ENCODE measurements at places on chromosomes 5 and 9.

GRCh38 chr5:36365896-36366295, 64.2 kb upstream of the RANBP3L start:
- DNase-seq, result no peak

DNA sequence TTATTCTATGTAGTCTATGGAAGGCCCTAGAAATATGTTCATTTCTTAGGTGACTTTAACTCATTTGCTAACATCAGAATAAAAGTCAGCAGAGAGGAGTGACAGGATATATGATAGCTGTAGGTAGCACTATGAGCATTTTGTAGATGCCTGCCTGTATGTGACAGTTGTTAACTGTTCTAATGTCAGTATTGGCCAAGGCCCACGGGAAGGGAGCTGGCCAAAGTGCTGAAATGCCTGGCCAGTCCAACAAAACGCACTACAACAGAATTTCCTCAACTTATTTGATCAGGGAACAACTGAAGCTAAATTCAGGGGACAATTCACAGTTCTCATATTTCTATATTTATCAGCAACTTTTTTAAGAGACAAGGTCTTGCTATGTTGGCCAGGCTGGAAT, 20.8 kb downstream of the SV2C start:
- no peak for DNase-seq

DNA sequence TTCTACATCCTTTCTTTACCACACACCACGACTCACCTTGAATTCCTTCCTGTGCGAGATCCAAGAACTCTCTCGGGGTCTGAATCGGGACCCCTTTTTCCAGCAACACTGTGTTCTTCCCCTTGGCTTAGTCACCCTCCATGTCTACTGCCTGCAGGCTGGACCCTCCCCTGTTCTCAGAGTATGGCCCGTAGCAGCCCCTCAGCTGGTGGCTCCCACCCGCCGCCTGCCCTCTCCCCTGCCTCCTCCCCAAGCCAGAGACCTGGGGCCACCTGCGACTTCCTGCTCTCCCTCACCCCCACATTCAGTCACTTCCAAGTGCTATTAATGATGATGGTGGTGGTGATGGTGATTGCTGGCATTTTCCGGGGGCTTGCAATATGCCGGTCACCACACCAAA, 6.5 kb upstream of the IL4 start:
- no peak for DNase-seq

DNA sequence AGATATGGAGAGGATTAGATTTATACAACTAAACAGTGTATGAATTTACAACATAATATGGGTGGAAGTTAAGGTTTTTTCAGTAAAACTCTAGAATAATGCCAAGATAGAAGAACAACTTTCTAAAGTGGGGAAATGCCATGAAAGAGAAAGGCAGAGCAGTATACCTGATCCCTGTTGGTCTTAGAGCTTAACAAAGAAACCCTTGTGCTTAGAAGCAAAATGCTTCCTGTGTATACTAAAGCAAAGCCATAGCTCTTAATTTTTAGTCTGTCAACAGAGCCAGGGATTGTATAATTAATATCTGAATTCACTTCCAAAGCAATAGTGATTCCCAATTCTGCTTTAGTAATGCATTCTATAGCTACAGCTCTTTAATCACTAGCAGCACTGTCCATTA, 14.4 kb downstream of the C9orf85 start:
- no peak for DNase-seq

DNA sequence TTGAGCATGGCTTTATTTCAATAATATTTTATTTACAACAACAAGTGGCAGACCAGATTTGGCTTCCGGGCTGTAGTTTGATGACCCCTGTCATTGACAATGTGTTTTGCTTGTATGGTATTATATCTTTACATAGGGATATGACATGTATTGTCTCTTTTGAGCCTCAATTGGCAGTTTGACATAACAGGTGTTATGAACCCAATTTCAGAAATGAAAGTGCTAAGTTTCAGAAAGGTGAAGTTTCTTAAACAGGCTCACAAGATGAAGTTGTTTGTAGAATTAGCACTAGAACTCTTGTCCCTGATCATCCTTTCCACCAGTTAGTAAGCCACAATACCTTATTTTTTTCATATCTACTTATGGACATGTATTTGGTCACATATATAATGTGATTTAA, 303.0 kb upstream of the GRIA1 start:
- DNase-seq, result no peak

GRCh38 chr5:66475731-66476130, 120.5 kb upstream of the MAST4 start:
- no peak for DNase-seq

- no peak for DNase-seq
Measured at GRCh38 chr5:14743601-14744295, 79.2 kb downstream of the OTULIN start.

GRCh38 chr9:95696701-95697100, 178.8 kb upstream of the ERCC6L2 start:
- no peak for DNase-seq

- no peak for DNase-seq
Measured at GRCh38 chr5:74934949-74935751, 69.0 kb upstream of the FAM169A start.

- DNase-seq, result no peak
Measured at GRCh38 chr5:95794070-95794516, 28.4 kb downstream of the GLRX start.
